ENCODE measurements at places on chromosomes 1 and 21.
A peak's percentile ranks its signal among the peaks of the same experiment; 100 is the strongest.

- no peak for DNase-seq
- H3K27ac ChIP-seq: no peak overlapping the region
- no peak overlapping the region for H3K4me3 ChIP-seq
- no peaks in the 10 kb centered on the region for H3K4me1 ChIP-seq
- no peaks in the 10 kb centered on the region for H3K36me3 ChIP-seq
Measured at GRCh38 chr21:42830456-42831455, 48.6 kb downstream of the WDR4 start.

GRCh38 chr1:47645151-47645550 is 207.3 kb downstream of the FOXD2 start:
- H3K4me1 ChIP-seq: no peaks in the 10 kb centered on the region
- no peak for DNase-seq
- H3K4me3 ChIP-seq: no peak overlapping the region
- no peaks in the 10 kb centered on the region for H3K36me3 ChIP-seq

DNA sequence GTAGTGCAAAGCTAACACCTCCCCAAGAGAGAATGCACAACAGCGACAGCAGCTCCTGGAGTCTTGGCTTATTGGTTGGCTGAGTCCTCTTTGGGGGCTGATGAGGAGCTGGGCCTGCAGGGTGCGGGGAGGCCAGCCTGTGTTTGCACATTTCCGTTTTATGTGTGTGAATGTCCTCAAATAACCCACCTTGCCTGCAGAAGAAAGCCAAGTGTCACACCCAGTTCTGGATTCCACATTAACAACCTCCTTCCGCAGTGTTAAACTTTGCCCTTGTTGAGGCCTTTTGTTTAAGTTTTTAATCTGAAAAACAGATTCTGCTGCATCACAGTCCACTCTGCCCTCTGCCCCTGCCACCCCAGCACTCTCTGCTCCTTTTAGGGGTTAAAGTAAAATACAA is 274.5 kb downstream of the TM2D1 start:
- peaks cover 21% of the 10 kb centered on the region for H3K27me3 ChIP-seq
- H3K27ac ChIP-seq: no peak overlapping the region
- no peak for DNase-seq
- no peaks in the 10 kb centered on the region for H3K36me3 ChIP-seq
- H3K4me3 ChIP-seq: no peak overlapping the region

GRCh38 chr1:187283984-187284383 is 455.2 kb downstream of the PLA2G4A start:
- DNase-seq: no peak
- H3K27ac ChIP-seq: no peak overlapping the region
- H3K4me1 ChIP-seq: no peaks in the 10 kb centered on the region
- H3K36me3 ChIP-seq: no peaks in the 10 kb centered on the region
- H3K27me3 ChIP-seq: no peaks in the 10 kb centered on the region
- no peak overlapping the region for H3K4me3 ChIP-seq

GRCh38 chr1:39411526-39412478 is 79.6 kb upstream of the BMP8A start:
- H3K36me3 ChIP-seq: peaks cover 27% of the 10 kb centered on the region
- DNase-seq: peak; percentile 65
- peak overlapping the region; percentile 25 for H3K27ac ChIP-seq
- no peaks in the 10 kb centered on the region for H3K27me3 ChIP-seq
- peaks cover 72% of the 10 kb centered on the region for H3K4me1 ChIP-seq

DNA sequence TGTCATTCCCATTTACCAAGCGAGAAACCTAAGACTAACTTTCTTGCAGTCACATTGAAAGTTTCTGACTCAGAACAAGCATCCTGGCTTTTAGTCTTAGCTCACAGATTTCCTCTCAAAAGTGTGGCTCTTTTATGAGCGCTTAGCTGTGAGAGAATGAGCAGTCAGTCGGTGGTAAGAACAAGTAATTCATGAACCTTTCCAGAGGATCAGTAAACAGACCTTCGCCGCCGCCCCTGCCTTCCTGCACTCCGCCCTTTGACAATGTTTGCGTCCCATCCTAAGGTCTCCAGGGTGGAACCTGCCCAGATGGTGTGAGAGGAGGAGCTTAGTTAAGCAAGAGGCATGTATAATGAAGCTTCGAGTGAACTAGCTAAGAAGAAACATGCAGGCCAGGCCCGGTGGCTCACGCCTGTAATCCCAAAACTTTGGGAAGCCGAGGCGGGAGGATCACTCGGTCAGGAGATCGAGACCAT is 142.4 kb downstream of the GLUL start:
- DNase-seq: no peak
- H3K27ac ChIP-seq: no peak overlapping the region
- no peaks in the 10 kb centered on the region for H3K4me1 ChIP-seq
- no peak overlapping the region for H3K4me3 ChIP-seq
- no peaks in the 10 kb centered on the region for H3K36me3 ChIP-seq

GRCh38 chr1:226063224-226063976 is 884 bp downstream of the H3-3A start:
- H3K27ac ChIP-seq: peak overlapping the region; percentile 92
- H3K4me1 ChIP-seq: peaks cover 16% of the 10 kb centered on the region
- peak; percentile 79 for DNase-seq
- H3K36me3 ChIP-seq: peaks cover 26% of the 10 kb centered on the region
- H3K4me3 ChIP-seq: peak overlapping the region; percentile 93
- no peaks in the 10 kb centered on the region for H3K27me3 ChIP-seq

- DNase-seq: no peak
- H3K27ac ChIP-seq: no peak overlapping the region
- H3K4me3 ChIP-seq: no peak overlapping the region
- H3K27me3 ChIP-seq: peaks cover 4% of the 10 kb centered on the region
- H3K4me1 ChIP-seq: no peaks in the 10 kb centered on the region
Measured at GRCh38 chr1:15260418-15261154, 13.6 kb downstream of the FHAD1 start.

DNA sequence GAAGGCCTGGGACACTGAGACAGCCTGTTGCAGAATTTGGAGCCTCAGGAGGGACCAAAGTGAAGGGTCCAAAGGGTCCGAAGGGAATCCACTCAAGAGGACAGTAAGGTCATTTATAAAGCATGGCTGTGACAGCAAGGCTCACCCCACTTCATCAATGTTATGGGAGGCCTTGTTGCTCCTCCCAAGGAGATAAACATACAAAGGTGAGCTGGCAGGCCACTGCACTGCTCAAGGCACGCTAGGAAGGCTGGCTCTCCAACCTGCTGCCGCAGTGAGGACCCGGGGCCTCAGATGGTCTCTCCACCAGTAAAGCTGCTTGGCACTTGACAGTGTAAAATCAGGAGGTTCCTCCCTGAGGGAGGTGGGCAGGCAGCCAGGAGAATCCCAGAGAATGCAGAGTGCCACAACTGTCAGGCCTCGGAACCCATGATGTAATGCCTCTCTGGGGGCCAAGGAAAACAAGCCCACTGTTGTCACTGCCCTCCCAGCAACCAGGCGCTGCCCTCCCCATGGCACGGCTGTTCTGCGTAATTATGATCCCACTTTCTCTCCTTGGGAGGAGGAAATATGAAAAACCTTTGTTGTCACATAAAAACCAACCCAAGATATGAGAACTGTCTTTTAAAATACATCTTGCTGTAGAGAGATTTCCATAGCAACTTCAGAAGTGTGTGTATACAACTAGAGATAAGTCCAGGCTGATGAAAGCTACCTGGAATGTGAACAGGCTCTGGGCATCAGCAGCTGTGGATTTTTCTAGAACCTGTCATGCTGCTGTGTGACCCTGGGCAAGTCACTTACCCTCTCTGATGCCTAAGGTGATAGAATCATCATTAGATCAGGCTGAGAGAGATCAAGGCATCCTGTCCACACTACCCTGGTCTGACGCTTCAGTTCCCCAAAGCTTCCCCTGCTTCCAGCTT is 102.5 kb downstream of the KCNN3 start:
- no peak overlapping the region for H3K4me3 ChIP-seq
- no peak for DNase-seq
- H3K27me3 ChIP-seq: peaks cover 27% of the 10 kb centered on the region
- H3K27ac ChIP-seq: no peak overlapping the region
- peaks cover 3% of the 10 kb centered on the region for H3K4me1 ChIP-seq

All from osteoblast (primary cell).